ENCODE measurements at places on chromosomes 4 and X. TPM values are rescaled to one million over a fixed set of nuclear protein-coding genes. Genes with fewer than 3 reads are reported as not detected.

TCEAL2 gene
- 2.6 TPM for total RNA-seq

NELFA gene
- total RNA-seq, result 13.3 TPM

CC2D2A gene
- 41.0 TPM for total RNA-seq

BGN gene
- 154 TPM for total RNA-seq

All from articular chondrocyte of knee joint (primary cell).